ENCODE measurements at places on chromosomes 5 and 9.

- no peak for DNase-seq
Measured at GRCh38 chr5:115375893-115376292, 79.4 kb upstream of the CCDC112 start.

- peak; percentile 45 for DNase-seq
Measured at GRCh38 chr5:137743031-137743640, 7.2 kb upstream of the KLHL3 start.

DNA sequence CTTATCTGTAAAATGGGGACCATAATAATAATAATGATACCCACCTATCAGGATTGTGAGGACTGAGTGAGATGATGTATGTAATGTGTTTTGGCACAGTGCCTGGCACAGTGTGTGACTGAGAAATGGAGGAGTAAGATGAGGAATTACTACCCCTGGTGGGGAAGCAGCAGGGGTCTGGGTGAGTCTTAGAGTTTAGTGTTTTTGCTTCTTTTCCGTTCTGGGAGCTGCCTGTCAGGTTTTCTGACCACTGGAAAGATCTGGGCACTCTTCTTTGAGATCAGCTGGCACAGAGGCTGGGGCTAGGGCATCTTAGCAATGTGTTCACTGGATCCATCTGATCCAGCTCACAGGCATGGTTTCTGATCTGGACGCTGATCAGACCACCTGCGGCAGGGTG lies 8.5 kb downstream of the LCP2 start:
- no peak for DNase-seq

- DNase-seq, result no peak
Measured at GRCh38 chr9:38689678-38690077, 30.3 kb downstream of the FAM240B start.

DNA sequence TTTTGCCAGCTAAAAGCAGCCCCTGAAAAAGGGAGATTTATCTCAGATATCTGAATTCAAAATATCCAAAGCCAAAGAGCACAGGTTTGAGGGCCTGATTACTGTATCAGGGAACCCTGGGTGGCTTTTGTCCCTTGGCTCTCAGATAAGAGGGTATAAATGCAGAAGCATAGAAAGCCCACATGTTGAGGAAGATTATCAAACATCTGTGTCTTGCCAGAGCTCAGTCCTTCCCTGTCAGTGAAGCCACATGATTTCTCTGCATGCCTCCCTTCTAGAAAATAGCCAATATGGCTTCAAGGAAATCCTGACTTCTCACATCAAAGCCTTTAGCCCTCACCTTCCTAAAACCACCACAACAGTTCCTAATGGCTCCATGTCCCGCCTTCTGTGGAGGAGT lies 408.0 kb upstream of the DMAC1 start:
- no peak for DNase-seq

DNA sequence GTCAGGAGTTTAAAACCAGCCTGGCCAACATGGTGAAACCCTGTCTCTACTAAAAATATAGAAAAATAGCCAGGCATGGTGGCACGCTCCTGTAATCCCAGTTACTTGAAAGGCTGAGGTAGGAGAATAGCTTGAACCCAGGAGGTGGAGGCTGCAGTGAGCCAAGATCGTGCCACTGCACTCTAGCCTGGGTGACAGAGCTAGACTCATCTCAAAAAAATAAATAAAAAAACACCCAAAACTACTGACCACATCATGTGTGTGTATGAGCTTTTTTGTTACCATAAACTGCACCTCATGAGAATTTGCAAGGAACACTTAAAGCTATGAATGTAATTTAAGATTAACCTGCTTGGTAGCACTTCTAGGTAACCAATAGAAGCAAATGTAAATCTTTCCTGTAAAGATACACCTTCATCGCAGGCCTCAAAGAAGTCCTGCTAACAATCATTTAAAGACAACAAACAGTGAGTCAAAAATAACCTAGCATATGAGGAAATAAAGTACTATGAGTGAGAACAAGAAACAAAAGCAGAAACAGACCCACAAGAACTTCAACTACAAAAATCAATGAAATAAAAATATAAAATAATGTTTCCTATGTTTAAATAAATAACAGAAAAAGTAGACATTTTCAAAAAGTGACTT lies 13.0 kb downstream of the SLC38A9 start:
- no peak for DNase-seq

Data from activated naive CD8-positive, alpha-beta T cell treated with anti-CD3 and anti-CD28 coated beads, Interleukin-2, amount 50 U/mL, for 24 hours (primary cell).